ENCODE measurements at places on chromosomes 7 and 10. TPM values are rescaled to one million over a fixed set of nuclear protein-coding genes. Genes with fewer than 3 reads are reported as not detected.

ATG9B gene
- total RNA-seq = 0.39 TPM

MMRN2 gene
- 1.6 TPM for total RNA-seq

LRIT1 gene
- not detected for total RNA-seq

GALNT17 gene
- total RNA-seq = not detected

VOPP1 gene
- total RNA-seq = 82.9 TPM

ELN gene
- not detected for total RNA-seq

FAM53B gene
- total RNA-seq = 12.3 TPM

FGFBP3 gene
- 2.2 TPM for total RNA-seq

TEX47 gene
- total RNA-seq = not detected

NAT16 gene
- 0.15 TPM for total RNA-seq

TBL2 gene
- total RNA-seq = 51.3 TPM

STEAP4 gene
- total RNA-seq = 0.07 TPM

ZPBP gene
- not detected for total RNA-seq

GIMAP1 gene
- total RNA-seq = not detected

PRSS37 gene
- total RNA-seq = not detected

SLF2 gene
- total RNA-seq = 10.3 TPM

BTBD16 gene
- total RNA-seq = 0.57 TPM

C10orf105 gene
- total RNA-seq = not detected

PRLHR gene
- not detected for total RNA-seq

C10orf67 gene
- not detected for total RNA-seq

CRTAC1 gene
- 1.3 TPM for total RNA-seq

LLCFC1 gene
- total RNA-seq = not detected

BHLHA15 gene
- 0.71 TPM for total RNA-seq

TAS2R4 gene
- 0.07 TPM for total RNA-seq

UPP1 gene
- 58.2 TPM for total RNA-seq

DENND10 gene
- total RNA-seq = 48.9 TPM

SPDYE2B gene
- not detected for total RNA-seq

BUB3 gene
- 164 TPM for total RNA-seq

EMX2 gene
- total RNA-seq = not detected

TNS3 gene
- 74.7 TPM for total RNA-seq

AP4M1 gene
- 14.9 TPM for total RNA-seq

FXYD4 gene
- not detected for total RNA-seq

TRIM73 gene
- 1.2 TPM for total RNA-seq

HOXA9 gene
- 0.41 TPM for total RNA-seq

C10orf95 gene
- total RNA-seq = 0.12 TPM

All from A549 treated with Mapracorat at 1 μM for 4 hours (cell line).